HFF-Myc (cell line): ENCODE measurements at places on chromosomes 4 and X.

GRCh38 chrX:24760363-24761000 is 66.8 kb downstream of the POLA1 start:
- DNase-seq = peak; percentile 4

GRCh38 chrX:150879855-150880807 is 18.3 kb downstream of the CD99L2 start:
- DNase-seq = no peak

- no peak for DNase-seq
Measured at GRCh38 chr4:187124331-187124730, 400.7 kb upstream of the FAT1 start.

DNA sequence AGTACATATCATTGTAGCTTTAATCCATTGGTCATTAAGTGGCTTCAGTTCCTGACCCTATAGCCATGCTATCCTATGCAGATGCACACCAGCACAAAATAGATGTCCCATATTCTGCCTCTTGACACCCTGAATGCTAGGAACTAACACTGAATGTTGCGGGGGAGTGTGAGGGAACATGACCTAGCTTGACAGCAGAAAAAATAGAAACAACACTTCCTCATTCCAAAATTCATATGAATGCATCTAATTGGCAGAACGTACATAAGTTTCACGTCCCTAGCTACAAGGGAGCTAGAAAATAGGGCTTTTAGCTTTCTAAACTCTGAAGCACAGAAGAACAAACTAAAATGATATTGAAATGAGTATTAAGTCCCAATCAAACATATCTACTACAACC is 14.4 kb upstream of the DCAF8L1 start:
- no peak for DNase-seq

- DNase-seq = no peak
Measured at GRCh38 chr4:42676066-42676951, 19.4 kb upstream of the ATP8A1 start.
